Uterus (tissue), 4 donors: ENCODE measurements at places on chromosomes 3 and 15.

DNA sequence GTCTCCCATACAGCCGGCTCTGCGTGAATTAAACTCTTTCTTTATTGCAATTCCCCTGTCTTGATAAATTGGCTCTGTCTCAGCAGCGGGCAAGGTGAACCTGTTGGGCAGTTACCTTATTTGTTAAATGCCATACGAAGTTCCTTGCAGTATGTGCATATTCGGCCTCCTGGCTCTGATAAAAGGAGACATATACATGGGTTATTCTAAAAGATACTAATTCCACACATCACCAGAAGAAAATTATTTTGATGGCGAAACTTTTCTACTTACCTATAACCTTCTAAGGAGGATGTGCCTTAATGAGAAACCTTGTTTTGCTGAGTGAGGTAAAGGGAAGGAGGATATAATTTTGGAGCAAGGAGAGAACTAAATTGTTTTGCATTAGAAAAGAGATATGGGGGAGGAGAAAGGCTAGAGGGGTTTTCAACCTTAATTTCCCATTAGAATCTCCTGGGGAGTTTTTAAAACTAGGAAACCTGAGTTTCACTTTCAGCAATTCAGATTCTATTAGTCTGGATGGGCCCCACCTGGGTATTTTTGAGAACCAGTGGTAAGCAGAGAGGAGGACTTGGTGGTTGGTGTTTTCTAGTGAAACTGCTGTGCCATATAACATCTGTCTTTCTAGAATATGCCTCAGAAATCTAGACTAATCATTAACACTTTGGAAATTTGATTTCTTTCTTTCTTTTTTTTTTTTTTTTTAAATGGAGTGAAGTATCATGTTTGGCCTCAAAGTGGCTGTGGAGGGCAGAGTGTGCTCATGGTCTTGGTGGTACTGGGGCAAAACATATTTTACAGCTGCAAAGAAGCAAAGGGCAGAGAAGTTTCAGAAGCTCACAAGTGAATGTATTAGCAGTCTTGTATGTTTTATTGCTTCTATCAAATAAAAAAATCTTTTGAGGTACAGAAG, 23.0 kb downstream of the NANOGP8 start:
- no peak for DNase-seq

DNA sequence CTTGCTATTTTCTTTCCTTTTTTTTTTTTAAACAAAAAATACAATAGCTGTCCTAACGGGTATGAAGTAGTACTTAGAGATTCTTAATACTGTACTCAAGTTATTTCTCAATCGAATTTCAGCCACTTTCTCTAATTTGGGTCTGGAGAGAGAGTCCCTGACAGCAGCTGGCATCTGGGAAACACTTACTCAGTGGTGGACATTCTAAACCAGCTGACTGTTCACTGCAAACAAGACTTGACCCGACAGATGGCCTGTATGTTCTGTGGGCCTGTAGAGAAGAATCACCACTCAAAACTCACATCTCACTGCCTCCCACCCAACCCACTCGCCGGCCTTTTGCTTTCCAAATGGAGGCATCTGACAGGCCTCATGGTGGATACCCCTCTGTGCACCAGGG, 199.6 kb downstream of the ATP10A start:
- no peak for DNase-seq

GRCh38 chr3:189269365-189269764, 97.6 kb downstream of the TPRG1 start:
- no peak for DNase-seq

DNA sequence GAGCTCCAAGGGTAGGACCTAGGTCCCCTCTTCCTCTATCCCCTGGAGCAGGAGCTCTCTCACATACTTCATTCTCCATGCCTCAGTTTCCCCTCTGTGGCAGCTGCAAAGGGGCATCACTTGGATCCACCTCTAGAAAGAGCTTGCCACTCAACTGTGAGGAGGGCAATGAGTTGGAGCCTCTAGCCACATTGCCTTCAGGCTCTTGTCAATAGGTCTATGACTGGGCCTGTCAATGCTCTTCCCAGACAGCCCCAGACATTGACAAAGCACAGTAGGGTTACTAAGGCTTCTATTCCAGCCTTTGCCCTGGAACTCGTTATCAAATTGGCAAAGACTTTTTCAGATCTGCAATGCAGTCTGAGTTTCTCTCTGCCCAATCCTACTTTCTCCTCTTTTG, 4.4 kb upstream of the VIPR1 start:
- DNase-seq: no peak

GRCh38 chr3:63168179-63168578, 109.9 kb upstream of the SYNPR start:
- no peak for DNase-seq

DNA sequence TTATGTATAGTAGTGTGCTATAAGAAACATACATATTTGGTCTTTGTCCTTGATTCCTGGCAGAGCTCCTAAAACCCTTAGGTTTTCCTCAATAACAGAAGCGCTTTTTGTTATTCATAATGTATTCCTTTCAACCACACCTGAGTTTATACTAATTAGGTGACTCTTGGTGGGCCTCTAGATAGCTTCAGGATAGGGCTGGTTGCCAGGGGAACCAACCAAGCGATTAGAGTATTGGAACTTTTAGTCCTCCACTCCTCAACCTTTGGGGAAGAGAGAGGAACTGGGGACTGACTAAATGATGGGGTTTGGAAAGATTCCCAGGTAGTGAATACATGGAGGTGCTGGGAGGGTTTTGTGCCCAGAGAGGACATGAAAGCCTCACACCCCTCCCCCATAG, 24.6 kb downstream of the TMCC1 start:
- no peak for DNase-seq

DNA sequence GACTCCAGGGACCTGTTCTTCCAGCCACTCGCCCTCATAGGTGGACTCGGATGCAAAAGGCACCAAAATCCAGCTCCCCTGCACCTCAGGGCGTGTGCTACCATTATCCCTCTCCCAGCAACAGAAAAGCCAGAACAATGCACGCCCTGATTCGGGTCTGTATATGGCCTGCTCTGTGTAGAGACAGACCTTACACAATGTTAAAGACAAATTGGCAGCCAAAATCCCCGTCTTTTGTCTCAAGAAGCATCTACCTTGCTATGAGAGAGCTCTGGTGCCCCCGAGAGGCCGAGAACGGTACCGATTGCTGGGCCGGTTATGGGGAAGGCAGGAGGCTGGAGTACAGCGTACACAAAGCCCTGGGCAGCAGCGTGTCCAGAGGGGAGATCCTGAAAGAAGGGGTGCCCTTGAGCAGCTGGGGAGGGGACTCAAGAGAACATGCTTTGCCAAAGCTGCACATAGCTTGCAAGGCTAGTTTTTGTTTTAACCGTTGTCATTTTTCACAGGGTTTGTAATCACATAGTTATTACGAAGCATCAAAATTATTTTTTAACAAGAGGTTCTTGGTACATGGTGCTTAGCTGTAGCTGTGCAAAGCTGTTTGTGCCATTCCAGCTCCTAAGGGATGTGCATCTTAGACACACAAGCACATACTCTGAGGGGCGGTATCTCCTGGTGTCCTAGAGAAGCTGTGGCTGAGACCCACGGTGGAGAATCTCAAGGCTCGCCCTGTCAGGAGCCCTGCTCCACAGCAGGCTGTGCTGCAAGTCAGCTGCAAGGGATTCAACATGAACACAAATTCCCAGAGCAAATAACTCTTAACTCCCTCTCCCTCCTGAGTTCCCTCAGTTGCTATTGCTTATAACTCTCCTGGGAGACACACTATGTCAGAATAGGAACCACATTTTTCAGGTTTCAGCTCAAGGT, 461.5 kb upstream of the PPP2R3A start:
- DNase-seq: peak; percentile 21

DNA sequence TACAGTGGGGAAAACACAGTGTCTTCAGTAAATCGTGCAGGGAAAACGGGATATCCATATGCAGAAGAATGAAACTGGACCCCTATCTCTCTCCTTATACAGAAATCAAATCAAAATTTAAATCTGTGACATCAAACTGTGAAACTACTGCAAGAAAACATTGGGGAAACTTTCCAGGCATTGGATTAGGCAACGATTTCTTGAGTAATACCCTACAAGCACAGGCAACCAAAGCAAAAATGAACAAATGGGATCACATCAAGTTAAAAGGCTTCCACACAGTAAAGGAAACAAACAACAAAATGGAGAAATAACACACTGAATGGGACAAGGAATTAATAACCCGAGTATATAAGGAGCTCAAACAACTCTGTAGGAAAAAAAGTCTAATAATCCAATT, 165.3 kb downstream of the PLCL2 start:
- no peak for DNase-seq

DNA sequence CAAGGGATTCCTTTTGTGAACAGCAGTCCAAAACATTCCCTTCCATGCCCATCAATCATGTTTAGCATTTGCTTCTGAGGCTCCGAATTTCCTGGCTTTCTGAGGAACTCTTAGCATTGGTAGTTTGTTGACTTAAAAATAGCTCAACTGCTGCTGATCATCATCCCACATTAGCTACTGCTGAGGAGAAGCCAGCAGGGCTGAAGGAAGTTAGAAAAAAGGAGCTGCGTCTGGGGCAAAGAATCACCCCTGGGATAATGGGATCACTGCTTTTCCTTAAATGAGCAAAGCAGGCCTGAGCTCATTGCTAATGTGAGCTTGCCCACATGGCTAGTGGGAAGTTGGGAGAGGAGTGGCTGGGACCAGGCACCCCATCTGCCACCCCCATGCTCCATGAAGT, 39.8 kb downstream of the CYP19A1 start:
- DNase-seq: no peak

- DNase-seq: peak; percentile 9
These were observed 20.2 kb downstream of the ITGA11 start for GRCh38 chr15:68411735-68412134.

GRCh38 chr15:68408971-68409370, 23.0 kb downstream of the ITGA11 start:
- peak; percentile 10 for DNase-seq

DNA sequence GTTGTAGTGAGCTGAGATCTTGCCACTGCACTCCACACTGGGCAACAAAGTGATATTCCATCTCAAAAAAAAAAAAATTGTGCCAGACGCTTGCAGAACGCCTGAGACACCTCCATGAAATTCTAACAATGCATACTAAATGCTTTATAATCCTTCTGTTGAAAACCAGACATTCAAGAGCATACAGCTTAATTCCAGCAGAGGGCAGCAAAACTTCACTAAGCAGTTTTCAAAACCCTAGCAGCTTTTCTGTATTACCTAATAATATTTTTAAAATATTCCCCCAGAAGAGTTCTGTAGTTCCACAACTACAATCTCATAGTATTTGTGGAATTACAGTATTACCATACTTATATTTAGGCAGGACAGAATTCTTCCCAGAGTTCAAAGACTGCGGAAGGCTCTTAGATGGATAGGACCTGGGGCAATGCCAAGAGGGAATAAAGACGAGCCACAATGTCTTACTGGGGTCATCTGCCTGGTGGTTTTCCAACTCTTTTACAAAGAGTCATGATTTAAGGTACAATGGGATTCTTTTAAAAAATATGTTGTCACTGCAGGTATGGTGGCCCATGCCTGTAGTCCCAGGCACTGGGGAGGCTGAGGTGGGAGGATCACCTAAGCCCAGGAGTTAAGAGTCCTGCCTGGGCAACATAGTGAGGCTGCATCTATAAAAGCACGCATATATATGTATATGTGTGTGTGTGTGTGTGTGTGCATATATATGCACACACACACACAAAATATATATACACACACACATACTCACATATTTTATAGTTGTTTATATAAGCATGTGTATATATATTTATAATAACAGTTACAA, 19.6 kb upstream of the TASOR start:
- DNase-seq: peak; percentile 68

DNA sequence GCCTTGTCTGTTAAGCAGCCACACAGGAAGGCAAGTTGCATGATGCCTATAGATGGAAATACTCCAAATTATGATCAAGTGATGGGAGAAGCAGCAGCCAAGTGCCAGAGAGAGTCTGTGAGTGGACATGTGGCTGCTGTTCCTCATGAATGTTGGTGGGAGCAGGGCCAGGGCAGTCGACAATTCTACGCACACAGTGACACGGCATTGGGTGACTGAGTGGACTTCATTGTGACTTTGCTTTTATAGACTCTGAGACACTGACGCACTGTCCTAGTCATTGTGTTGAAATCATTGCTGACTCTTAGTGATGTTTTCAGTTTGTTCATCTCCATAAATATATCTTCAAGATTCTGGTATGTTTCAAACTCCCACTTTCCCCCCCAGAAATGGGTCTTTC, 246.3 kb upstream of the SEMA6D start:
- DNase-seq: no peak

DNA sequence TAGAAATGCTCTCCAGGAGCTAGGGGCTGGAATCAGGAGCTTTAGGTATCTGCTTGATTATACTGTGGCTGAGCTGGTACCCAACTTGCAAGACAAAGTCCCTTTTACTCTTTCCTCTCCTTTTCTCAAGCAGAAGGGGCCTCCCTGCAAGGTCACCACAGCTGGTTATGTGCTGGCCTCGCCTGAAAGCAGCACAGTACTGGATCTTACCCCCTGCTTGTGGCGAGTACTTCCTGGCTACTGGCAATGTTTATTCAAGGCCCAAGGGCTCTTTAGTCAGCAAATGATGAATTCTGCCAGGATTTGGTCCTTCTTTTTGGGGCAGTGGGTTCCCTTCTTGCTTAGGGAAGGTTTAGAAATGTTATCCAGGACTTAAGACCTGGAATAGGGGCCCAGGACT, 234.6 kb downstream of the RAP2B start:
- DNase-seq: no peak
